Activated CD4-positive, alpha-beta T cell treated with anti-CD3 and anti-CD28 coated beads for 36 hours (primary cell): ENCODE measurements at places on chromosomes 16 and 17. TPM values are rescaled to one million over a fixed set of nuclear protein-coding genes. Genes with fewer than 3 reads are reported as not detected.

DNA sequence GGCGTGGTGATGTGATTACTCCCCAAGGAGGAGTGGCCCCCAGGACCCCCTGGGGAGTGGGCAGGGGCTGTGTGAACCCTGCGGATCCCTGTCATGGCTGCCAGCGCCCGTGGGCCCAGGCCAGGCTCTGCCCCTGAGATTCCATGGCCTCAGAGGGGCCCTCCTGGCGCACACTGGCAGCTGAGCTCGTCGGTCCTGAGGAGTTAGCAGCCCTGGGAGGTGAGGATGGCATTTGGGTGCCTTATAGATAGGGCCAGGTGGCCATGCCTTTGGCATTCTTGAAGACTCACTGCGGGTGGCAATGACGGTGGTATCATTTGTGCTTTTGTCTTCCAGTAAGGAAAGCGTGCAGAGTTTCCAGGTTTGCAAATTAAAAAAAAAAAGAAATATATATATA is 146.8 kb upstream of the GSE1 start:
- no peak for DNase-seq

Gene CIBAR2
- total RNA-seq, result not detected

DNA sequence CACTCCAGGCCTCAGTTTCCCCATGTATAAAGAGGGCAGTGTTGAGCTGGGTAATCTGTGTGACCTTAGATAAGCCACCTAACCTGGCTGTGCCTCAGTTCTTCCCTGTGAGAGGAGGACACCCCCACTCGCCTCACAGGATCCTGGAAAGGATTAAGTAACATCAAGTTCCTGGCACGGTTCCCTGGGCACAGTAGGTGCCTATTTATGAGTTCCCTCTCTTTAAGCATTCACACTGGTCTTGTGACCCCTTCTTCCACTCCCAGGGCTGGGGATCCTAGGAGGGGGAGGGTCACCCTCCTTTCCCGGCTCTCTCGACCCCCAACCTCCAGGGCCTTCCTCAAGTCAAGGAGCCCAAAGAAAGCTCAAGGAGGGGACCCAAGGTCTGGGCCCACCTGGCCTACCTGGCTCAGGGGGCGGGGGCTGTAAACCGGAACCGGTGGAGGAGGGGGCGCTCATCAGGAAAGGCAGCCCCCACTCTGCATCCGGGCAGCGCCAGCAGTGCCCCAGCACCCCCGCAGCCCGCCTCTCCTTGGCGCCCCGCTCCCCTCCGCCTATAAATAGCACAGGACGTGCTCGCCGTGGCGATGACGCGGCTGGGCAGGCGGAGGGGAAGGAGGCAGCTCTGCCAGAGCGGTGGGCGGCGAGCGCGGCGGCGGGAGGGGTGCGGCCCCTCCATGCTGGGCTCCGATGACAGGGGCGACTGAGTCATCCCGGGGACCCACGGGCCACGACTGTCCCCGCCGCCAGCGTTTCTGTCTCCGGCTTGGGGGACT is 9.4 kb downstream of the RPL19 start:
- peak; percentile 89 for DNase-seq

GRCh38 chr17:39236981-39237441 is 11.3 kb upstream of the STAC2 start:
- DNase-seq, result no peak

Gene GNPTG
- 17.4 TPM for total RNA-seq

DNA sequence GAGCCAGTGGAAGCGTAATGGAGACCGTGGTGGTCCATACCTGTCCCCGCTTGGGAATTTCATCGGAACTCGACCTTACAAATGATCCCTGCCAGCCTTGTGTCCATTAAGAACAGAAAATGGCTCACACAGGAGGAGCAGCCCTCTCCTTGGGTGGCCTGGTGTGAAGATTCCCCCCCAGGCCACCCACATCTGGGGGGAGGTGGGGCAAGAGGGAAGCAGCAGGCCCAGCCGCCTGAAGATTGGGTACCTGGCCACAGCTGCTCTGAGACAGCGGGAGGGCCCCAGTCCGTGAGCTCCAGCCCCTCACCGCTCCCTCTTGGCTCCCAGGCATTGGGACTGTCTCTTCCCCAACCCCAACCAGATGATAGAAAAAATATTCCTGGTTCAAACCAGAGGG is 277.8 kb upstream of the FOXF1 start:
- DNase-seq, result no peak

GRCh38 chr16:26050472-26050871 is 358.7 kb downstream of the HS3ST4 start:
- DNase-seq, result no peak

- no peak for DNase-seq
Observed at GRCh38 chr17:48494335-48494734, 36.5 kb downstream of the HOXB1 start.

Gene MRPL10
- total RNA-seq, result 66.9 TPM

- DNase-seq, result no peak
Observed at GRCh38 chr17:27342059-27342458, 48.1 kb downstream of the WSB1 start.

- DNase-seq, result no peak
Observed at GRCh38 chr16:35725949-35726348, 2266.5 kb downstream of the TP53TG3F start.

Gene MEFV
- total RNA-seq, result 0.14 TPM

DNA sequence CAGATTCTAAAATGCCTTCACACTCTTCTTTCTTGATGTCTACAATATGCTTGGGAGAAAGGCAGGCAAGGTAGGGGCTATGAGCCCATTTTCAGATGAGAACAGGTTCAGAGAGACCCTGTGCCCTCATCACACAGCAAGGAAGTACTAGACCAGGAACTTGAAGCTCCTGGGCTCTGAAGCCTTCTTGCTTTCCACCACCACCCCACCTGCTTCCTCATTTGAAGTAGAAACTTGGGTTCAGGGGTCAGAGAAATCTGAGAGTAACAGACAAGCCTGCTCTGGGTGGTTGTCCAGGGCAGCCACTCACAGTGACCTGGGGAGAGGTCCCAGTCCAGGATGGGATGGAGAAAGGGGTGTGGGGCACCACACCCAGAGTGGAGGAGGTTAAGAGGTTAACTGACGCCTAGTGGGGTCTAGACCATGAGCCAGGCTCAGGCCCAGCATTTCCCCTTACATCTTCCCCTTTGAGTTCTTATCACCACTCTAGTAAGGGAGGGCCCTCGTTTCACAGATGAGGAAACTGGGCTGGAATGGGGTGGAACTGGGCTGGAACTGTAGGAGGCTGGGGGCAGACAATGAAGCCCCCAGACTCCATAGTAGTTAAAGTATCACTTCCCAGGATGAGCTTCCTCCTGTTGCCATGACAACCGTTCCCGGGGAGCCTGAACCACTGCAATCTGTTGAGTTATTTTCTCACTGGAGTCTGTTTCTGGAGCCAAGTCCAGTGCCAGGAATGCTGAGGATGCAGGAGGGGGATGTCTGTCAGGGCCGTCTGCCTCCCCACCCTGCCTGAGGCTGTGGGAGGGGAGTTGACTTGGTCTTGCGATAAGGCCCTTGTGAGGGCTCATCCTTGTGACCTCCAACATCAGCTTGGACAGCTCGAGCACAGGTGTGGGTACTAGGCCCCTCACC is 16.2 kb upstream of the PHF12 start:
- DNase-seq, result no peak

- DNase-seq, result no peak
Observed at GRCh38 chr17:68972119-68972704, 17.0 kb upstream of the ABCA8 start.

- no peak for DNase-seq
Observed at GRCh38 chr17:40072735-40073346, 10.1 kb downstream of the THRA start.

GRCh38 chr16:1818204-1818872 is 8.3 kb downstream of the HAGH start:
- no peak for DNase-seq

DNA sequence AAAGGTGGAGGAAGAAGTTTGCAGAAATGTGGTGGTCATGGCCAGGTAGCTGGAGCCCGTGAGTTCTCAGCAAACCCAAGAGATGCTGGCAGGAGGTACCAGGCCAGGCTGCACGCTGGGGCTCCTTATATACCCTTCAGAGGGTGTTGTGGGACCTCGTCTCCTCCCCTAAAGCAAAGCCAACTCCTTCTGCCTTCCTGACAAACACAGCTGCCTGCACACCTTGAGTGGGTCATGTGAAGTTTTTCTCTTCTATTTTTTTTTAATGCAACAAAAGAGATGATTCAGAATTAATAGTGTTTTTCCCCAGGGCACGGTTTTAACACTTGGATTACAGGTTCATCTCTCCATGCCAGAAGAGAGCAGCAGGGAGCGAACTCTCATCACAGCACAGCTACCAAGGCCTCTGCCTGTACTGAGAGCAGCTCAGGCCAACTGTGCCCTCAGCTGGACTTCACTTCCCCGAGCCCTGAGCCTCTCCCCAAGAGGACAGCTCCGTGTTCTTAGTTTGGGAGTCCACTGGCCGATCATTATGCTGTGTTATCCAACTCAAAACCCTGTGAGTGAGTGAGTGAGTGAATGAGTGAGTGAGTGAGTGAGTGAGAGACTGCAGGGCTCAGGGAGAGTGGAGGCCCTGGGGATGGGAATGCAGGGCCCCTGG is at the start of gene KRT15:
Gene KRT15, minus strand, starts transcription at position 102 of the 661 bp plus-strand sequence. Its CDS starts 63 bp downstream, at position 39.
- DNase-seq, result no peak

DNA sequence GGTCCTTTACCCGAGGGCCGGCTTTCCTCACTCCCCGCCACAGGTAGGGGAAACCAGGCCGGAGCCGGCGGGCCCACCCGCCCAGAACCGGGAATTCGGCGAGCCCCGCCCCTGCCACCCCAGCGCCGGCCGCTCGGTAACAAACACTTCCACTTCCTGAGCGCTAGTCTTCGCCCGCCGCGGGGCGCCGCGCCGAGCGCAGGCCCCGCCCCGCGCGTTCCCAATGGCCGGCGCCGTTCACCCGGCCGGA is 224 bp upstream of the NHERF1 start:
- no peak for DNase-seq

Gene CNGB1
- total RNA-seq, result not detected

DNA sequence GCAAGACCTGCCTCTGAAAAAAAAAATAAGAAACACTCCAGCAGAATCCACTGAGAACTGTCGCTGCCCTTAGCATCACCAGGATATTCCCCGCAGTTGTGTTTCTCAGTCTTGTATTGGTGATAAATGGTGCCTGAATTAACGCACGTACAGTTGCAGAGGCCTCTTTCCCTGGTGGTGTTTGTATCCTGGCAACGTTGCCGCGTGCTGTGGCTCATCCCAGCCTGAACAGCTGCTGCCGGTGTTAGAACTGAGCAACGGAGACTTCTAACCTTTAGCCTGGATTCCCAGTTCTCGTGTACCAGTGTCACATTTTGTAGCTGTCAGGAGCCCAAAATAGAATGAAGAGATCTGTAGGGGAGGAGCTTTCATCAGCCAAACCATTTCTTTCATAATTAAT is 4.8 kb downstream of the MLYCD start:
- DNase-seq, result no peak

Gene MYH13
- total RNA-seq, result not detected

- no peak for DNase-seq
Observed at GRCh38 chr16:88975511-88976061, 1.4 kb downstream of the CBFA2T3 start.

- DNase-seq, result peak; percentile 84
Observed at GRCh38 chr17:21573961-21574610, 118.2 kb upstream of the KCNJ18 start.

DNA sequence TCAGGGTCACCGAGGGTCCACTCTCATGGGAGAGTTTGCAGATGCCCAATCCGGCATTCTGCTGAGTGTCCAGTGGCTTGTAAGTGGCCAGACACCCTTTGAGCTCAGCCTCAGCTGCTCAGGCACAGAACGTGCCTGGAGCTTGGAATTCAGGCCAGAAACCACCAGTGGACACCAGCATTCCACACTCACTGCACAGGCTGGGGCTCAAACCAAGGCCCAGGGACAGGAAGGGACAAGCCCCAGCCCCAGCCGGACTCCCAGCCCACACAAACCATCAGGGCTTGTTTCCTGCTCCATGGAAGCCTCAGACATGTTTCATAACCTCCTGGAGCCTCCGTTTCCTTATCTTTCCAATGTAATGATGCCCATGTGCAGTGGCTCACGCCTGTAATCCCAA is 5.0 kb upstream of the NPRL3 start:
- DNase-seq, result no peak

- DNase-seq, result peak; percentile 93
Observed at GRCh38 chr17:7237761-7238419, 1.4 kb downstream of the PHF23 start.

GRCh38 chr17:49978501-49978900 is 9.5 kb downstream of the DLX4 start:
- DNase-seq, result no peak

GRCh38 chr17:57462007-57462579 is 205.8 kb downstream of the MSI2 start:
- no peak for DNase-seq

DNA sequence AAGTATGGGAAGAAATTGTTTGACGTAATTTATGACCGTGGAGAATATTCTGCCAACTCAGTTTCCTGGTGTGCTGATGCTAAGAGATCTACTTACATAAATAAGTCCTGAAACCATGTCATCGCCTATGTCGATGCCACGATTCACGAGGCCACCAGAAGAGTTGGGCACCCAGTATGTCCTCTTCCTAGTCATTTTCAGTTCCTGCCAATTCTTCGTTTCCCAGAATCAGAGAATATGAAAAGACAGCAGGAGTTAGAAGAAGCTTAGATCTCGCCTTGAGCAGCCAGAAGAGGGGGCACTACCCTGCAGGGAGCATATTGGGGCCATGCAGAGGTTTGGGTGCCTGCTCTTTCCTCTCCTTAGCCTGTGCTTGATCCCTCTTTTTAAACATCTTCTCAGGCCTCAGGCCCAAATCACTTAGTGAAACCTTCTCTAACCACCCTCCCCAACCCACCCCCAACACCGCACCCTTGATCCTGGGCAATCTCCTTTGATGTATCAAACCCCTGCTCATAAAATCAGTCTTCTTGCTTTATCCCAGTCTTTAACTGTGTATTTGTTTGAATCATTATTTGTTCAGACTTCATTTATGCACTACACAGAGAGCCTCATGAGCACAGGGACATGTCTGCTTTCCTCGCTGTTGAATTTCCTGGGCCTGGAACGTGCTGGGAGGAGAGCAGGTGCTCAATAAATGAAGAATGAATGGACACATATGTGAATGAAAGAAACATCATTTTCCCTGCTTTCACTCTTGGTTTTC is 12.2 kb upstream of the LONP2 start:
- DNase-seq, result peak; percentile 72

GRCh38 chr17:31598921-31599571 is 207.6 kb downstream of the RAB11FIP4 start:
- no peak for DNase-seq

- peak; percentile 86 for DNase-seq
Observed at GRCh38 chr17:78176548-78177025, 8.2 kb downstream of the SYNGR2 start.

DNA sequence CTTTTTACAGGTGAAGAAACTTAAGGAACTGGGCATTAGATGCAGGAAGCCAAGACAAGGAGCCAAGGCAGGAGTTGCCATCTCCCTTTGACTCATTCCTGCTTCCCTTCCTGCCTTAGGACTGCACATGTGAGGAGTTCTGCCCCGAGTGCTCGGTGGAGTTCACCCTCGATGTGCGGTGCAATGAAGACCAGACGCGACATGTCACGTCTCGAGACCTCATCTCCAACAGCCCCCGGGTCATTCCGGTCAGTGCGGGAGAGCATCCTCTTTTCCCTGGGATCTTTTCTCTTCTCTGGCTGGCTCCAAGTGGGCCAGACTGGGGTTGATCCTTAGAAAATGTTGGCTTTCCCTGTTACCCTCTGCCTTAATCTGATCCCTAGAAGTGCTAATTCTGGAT is 6.6 kb downstream of the POLR2C start:
- no peak for DNase-seq

Gene PLEKHH3
- 0.73 TPM for total RNA-seq
